ENCODE measurements at places on chromosomes 12 and 14.

GRCh38 chr12:85872497-85873091, 1.5 kb upstream of the NTS start:
- no peak for DNase-seq

- DNase-seq: no peak
Observed at GRCh38 chr12:101777978-101778377, 38.7 kb upstream of the SYCP3 start.

- DNase-seq: no peak
Observed at GRCh38 chr14:37819155-37820015, 224.0 kb downstream of the TTC6 start.

GRCh38 chr12:58711974-58712373, 208.3 kb downstream of the LRIG3 start:
- DNase-seq: no peak

Data from stimulated activated CD4-positive, alpha-beta T cell treated with anti-CD3 and anti-CD28 coated beads, Interleukin-2, amount 100 ng/mL, for 48 hours (primary cell).